Right lung (tissue), 10 donors: ENCODE measurements at places on chromosomes 12 and 14. TPM values are rescaled to one million over a fixed set of nuclear protein-coding genes. Genes with fewer than 3 reads are reported as not detected.

The RAB2B gene
- 53.8 TPM for polyA plus RNA-seq

The KRT6A gene
- 0.20 TPM for polyA plus RNA-seq

The HRK gene
- polyA plus RNA-seq = 0.13 TPM

The LMNTD1 gene
- 0.89 TPM for polyA plus RNA-seq

The TAMALIN gene
- polyA plus RNA-seq = 30.2 TPM

The KRT72 gene
- polyA plus RNA-seq = 0.09 TPM

The TAS2R43 gene
- polyA plus RNA-seq = 0.27 TPM

DNA sequence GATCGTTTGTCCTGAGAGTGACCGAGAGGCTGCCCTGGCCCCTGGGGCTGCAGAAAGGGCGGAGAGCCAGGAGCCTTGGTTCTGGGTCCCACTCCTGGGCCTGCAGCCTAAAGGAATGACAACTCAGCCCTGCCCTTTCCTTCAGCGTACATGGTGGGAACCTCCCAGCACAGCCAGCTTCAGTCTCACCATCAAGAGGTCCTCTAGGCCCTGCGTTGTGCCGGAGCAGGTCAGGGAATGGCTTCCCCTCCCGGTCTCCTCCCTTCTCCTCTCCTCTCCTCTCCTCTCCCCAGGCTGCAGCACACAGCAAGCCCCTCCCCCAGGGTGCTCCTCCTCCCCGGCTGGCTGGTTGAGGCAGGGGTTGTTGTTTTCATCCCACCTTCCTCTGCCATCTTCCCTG is 44.6 kb upstream of the TUNAR start:
- no peak for DNase-seq

- no peak for DNase-seq
These were observed 182.5 kb upstream of the NPAS3 start for GRCh38 chr14:32756173-32756572.

DNA sequence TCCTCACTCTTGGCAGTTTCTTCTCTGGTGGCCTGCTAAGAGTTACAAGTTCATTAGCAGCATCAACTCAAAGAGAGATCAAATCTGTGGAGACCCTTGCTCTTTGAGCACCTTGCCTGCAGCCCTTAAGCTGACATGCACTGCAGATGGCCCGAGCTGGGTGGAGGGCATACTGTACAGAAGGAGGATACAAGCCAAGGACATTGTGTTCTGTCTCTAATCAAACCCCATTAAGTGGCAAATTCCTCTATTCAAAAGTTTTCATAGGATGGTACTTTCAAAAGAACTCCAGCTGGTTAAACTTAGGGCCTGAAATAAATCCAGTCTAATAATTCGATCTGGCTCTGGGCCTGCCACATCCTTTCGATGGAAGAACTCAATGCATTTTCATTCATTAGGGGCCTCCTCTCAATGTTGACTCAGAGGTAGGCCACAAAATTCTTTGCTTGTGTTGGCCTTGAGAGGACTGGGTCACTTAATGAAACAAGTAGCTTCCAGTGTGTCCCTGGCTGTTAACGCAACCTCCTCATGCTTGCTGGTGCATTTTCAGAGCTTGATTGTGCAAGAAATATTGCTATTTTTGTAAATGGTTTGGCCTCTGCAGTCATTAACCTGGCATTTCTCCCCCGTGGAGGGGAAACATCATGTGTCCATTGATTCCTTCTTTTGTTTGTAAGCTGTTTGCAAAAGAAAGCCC is 318.2 kb downstream of the NUAK1 start:
- DNase-seq = no peak

- no peak for DNase-seq
These were observed 115.2 kb downstream of the LGMN start for GRCh38 chr14:92633274-92633616.

DNA sequence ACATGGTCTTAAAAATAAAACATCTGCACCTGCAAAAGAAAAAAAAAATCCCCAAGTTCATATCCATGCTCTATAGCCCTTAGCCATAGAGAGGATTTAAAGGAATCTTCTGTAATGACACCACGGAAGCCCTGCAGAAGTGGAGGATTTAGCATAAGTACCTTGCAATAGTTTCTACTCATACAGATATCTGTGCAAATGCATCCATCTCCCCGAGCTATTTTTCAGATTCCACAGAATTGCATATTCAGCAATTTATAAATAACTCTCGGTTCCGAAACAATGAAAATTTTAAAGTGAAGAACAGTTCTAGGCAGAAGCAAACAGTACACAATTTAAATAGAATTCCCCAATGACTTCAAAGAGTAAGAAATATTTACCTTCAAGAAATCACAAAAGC is 424 bp downstream of the IGF1 start:
- DNase-seq = no peak

DNA sequence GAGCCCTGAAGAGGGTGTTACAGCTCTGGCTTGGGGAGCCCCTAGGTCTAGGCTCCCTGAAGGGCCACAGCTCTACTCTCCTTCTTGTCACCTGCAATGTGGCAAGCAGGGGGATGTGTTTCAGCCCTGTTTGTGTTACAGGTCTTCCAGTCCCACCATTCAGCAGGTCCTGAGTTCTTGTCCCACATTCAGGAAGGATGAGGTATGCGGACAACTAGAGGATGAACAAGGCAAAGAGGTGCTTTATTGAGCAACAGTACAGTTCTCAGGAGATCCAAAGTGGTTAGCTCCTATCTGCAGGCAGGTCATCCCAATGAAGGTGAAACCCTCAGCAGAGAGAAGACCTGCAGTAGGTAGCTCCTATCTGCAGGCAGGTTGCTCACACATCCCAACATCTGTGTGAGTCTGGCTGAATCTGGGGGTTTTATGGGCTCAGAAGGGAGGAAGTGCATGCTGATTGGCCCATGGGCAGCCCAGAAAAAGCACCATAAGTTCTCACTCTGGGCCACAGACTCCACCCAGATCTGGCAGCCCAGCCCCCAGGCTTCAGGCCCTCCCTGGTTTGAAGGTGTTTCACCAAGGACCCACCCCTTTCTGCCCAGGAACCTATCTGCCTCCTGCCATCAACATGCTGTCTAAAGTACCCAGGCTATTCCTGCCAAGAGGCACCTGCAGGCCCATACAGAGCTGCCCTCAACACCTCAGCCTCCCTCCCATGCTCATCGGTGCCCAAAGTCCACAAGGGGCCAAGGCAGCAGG is 98.9 kb downstream of the NUAK1 start:
- no peak for DNase-seq

- no peak for DNase-seq
These were observed 4.0 kb upstream of the C1R start for GRCh38 chr12:7096006-7096932.

GRCh38 chr14:29817767-29818405 is 109.8 kb downstream of the PRKD1 start:
- no peak for DNase-seq

- DNase-seq = no peak
These were observed 429.9 kb downstream of the DAD1 start for GRCh38 chr14:22159099-22159498.

- no peak for DNase-seq
These were observed 16.0 kb downstream of the C14orf132 start for GRCh38 chr14:96055065-96055752.

DNA sequence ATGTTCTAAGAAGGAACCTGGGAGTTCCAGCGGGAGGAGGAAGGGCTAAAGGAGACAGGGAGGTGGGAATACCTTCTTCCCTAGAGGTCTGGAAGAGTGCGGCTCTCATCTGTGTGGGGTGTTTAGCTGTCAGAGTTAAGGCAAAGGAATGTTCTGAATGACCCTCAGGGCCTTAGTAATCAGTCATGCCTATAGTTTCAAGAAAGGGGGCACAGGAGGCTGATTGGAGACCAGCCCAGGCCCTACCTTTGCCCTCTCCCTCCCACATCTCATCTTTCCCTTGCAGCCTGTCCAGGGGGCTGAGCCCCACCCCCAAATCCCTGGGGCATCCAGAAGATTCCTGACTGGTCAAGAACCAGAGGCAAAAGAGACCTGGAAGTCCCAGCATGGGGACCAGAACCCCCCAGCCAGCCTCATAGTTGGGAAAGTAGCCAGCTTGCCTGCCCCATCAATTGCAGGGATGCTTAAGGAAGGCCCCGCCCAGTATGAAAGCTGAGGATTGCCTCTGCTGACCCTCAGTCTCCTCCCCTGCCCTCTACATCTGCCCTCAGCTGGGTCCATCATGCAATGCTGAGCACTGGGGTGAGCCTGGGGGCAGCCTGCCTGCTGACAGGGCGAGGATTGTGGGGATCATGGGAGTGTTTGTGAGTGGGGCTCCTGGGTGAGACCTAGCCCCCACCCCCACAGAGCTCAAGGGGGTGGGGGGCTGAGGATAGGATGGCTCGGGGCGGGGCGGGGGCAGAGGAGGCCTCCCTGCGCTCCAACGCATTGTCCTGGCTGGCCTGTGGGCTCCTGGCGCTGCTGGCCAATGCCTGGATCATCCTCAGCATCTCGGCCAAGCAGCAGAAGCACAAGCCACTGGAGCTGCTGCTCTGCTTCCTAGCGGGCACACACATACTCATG is 1.8 kb downstream of the GPR162 start:
- DNase-seq = no peak

GRCh38 chr14:97477353-97477752 is 680.2 kb downstream of the VRK1 start:
- no peak for DNase-seq

- no peak for DNase-seq
These were observed 86.2 kb upstream of the GPHB5 start for GRCh38 chr14:63404906-63405305.

GRCh38 chr14:73913256-73913655 is 26.6 kb downstream of the ZNF410 start:
- no peak for DNase-seq

GRCh38 chr12:123379391-123379790 is 4.5 kb upstream of the KMT5A start:
- no peak for DNase-seq

GRCh38 chr14:75806352-75806832 is 145.3 kb downstream of the TTLL5 start:
- DNase-seq = no peak

- peak; percentile 38 for DNase-seq
These were observed 35.1 kb upstream of the KCNH3 start for GRCh38 chr12:49503674-49504180.

- no peak for DNase-seq
These were observed 158.5 kb downstream of the TGFB3 start for GRCh38 chr14:75823334-75823733.

DNA sequence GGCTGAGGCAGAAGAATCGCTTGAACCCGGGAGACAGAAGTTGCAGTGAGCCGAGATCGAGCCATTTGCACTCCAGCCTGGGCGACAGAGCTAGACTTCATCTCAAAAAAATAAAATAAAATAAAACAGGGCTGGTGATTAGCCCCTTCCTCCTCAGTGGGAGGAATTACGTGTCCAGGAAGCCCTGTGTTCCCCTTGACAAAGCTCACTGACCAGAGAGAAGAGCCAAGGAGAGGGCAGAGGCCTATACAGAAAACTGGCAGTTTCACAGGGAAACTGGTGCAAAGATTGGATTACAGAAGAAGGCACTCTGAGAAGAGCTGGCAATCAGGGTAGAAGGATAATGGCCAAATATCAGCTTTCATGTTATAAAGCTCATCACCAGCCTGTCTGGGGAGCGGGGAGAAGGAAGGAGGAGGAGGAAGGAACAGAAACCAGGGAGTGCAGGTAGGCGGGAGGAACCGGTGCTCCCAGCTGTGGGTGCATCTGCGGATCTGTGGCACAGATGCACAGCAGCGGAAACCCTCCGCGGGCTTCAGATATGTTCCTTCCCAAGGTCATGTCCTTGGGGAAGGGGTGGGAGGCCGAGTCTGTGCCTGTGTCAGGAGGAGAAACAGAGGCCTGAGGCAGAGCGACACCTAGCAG is 6.7 kb downstream of the RAB15 start:
- no peak for DNase-seq

- no peak for DNase-seq
These were observed 707.5 kb upstream of the TMEM132C start for GRCh38 chr12:127559349-127560040.
